Posterior cingulate gyrus (tissue), 11 donors: ENCODE measurements at places on chromosomes 12 and 14.
A peak's percentile ranks its signal among the peaks of the same experiment; 100 is the strongest.

DNA sequence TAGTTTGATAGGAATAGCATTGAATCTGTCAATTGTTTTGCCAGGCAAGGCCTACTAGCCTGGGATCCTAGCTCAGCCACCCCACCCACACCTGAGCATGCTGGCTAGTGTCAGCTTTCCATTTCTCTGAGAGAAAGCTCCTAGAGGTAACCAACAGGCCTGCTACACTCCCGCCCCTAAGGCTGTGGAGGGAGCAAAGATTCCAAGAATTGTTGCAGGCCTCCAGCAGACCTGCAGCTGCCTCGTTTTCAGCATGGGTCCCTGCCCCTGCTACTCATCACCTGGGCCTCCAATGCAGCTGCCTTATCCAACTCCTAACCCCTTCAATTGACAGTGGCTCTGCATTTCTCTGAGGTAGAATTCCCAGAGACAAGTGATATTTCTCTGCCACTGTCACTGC is 852.4 kb upstream of the MDGA2 start:
- DNase-seq = no peak

- DNase-seq = no peak
Measured at GRCh38 chr14:79111987-79112501, 941.9 kb downstream of the NRXN3 start.

GRCh38 chr12:90854136-90854689 is 100.8 kb downstream of the CCER1 start:
- DNase-seq = no peak

DNA sequence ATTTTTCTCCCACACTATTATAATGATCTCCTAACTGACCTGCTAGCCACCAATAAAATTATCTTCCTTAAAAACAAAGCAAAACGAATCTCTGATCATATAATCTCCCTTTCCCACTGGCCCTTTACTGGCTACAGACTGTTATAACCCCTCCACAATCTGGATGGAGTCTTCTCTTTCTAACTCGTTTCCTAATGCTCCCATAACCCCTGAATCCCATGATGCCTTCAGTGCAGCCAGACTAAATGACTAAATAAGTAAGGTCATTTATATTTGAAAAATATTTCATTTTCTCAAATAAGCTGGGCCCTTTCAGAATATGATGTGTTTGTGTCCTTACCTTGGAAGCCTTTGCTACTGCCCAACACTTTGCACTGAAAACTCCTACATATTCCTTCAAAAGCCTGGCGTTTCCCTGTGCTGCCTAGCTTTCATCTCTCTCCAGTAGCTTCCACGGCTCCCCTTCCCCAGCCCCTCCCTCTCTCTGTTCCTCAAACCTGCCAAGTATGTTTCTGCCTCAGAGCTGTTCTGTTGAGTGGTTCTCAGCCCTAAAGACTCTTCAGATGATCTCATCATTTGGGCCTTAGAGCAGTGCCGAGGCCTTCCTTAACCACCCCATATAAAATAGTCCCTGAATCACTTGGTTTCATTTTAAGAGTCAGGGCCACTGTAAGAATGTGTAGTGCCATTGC is 91.7 kb downstream of the MYRFL start:
- DNase-seq = no peak

DNA sequence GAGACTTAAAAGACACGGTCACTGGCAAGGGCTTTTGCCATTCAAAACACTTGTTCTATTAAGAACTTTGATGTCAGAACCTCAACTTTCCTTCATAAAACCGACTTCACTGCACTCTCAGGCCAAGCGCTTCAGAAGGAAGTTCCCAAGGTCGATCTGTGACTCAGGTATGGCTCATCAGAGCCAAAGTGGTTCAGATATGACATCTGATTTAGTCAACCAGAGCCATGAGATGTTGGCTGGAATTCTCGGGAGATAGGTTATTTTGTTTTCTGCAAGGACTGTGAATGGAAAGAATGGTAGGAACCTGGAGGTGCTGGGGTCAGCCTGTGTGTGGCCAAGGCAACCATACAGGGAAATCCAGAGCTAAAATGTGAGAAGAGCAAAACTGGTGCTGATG is 445.6 kb downstream of the GLT1D1 start:
- DNase-seq = no peak

- no peak for DNase-seq
Measured at GRCh38 chr12:108297895-108298760, 41.0 kb downstream of the CMKLR1 start.

GRCh38 chr12:92730758-92731157 is 28.0 kb downstream of the PLEKHG7 start:
- no peak for DNase-seq

GRCh38 chr14:22602862-22603261 is 4.8 kb downstream of the ABHD4 start:
- DNase-seq = no peak

- DNase-seq = peak; percentile 46
Measured at GRCh38 chr14:58331111-58331510, 32.8 kb downstream of the ARID4A start.

DNA sequence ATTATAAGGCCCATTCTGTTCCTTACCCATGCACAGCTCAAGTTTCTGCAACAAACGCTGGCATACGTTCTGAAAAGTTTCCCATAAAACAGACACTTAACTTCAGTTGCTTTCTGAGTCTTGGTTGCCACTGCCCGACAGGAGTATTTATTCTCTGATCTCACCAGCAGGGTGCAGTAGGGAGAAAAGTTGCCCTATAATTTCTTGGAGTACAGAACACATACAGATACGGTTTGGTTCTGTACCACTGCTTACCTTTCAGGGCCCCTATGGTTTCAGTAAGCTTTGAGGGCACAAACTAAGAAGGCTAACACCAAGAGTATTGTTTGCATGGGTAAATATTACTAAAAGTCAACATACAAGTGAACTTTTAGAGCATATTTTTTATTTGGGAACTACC is 77.9 kb downstream of the SPATA7 start:
- DNase-seq = no peak

- DNase-seq = no peak
Measured at GRCh38 chr14:98798099-98798498, 473.9 kb downstream of the BCL11B start.

DNA sequence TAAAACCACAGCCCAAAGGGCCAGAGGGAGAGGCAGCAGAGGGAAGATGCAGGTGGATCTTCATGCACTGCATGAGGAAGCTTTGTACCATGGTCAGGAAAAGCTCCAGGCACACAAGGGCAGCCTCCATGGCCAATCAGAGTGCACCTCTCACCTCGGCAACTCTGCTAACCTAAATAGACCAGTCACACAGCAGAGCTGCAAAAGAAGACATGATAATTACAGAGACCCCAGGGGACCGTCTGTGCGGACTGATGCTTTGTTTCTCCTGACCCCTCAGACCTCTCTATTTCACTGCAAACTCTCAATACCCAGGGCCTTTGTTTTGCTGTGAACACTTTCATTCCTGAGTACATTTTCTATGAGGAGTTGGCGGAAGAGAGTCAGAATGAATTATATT is 10.7 kb upstream of the TCL1B start:
- no peak for DNase-seq

GRCh38 chr14:69370061-69370460 is 28.0 kb downstream of the ERH start:
- DNase-seq = no peak

DNA sequence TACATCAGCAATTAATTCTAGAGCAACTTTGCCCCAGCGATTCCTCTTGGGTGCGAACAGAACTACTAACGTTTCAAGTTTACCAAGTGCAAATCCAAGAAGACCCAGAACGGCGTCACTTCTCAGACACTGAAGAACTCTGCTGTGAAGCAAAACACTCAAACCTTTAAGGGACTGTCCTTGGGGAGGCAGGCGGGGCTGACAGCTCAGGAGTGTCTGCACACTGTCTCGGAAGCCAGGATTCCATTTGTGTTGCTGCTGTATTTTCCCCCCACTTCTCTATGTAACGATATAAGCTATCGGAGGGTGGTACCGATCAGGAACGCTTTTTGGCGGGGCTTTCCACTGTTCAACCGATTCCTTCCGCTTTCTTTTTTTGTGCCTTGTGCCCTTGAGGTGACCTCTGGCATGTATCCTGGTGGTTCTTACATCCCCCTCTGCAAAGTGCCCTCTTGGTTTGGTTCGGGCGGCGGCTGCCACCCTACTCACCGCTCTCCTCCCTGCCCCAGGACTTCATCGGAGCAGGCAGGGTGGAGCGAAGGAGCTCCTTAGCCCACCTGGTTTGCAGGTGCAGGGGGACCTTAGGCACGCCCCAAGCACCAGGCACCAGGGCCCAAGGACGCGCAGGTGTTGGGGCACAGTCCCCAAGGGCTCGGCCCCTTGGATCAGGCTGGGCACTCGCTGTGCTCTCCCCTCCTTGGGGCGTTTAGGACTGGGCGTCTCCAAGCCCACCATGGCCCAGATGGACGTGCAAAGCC is 19.2 kb upstream of the MLXIP start:
- DNase-seq = no peak

DNA sequence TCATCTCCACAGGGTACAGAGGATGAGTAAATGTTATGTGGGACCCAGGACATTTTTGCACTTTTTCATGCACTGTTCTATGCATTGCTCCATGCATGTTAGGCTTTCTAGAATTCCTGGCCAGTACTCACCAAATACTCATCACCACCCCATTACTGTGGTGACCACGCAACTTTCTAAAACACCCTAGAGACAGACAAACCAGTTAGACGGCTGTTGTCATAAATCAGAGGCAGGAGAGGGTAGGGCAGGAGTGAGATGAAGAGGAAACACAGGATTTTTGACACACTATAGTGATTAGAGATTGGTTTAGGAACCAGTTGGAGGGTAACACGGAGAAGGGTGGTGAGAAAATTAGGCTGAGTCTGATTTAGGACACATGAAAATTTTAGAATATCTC is 59.3 kb downstream of the IFNG start:
- no peak for DNase-seq

- DNase-seq = no peak
Measured at GRCh38 chr14:94278731-94279130, 14.3 kb downstream of the SERPINA10 start.

DNA sequence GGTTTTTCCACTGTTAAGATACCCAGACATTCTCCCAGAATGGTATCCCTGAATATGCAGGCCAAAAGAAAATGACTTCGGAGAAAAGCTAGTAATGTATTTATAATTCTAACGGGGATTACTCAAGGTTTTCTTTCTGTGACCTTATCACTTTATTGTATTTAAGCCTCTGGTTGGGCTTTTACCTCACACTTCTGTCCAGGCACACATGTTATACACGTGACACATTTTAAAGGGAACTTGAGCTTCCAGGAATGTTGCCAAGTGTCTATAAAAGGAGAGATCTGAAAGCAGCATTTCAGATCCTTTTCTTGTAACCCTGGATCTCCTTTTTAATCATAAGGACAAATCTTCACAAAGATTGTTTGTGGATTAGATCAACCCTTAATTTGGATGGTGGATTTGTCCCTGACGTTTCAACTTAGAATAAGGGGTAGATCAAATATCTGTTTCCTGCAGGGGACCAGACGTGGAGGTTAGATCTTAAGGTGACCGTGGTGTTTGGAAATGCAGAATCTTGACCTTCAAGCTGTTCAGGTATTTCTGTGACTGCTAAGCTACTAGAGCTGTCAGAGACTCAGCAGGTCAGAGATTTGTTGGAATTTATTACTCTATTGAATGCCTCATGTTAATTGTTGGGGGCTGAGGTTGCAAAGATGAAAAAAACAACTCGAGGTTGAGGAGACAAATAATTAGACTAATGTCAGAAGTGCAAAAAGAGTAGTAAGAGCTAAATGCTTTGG is 1.5 kb downstream of the CIPC start:
- no peak for DNase-seq

DNA sequence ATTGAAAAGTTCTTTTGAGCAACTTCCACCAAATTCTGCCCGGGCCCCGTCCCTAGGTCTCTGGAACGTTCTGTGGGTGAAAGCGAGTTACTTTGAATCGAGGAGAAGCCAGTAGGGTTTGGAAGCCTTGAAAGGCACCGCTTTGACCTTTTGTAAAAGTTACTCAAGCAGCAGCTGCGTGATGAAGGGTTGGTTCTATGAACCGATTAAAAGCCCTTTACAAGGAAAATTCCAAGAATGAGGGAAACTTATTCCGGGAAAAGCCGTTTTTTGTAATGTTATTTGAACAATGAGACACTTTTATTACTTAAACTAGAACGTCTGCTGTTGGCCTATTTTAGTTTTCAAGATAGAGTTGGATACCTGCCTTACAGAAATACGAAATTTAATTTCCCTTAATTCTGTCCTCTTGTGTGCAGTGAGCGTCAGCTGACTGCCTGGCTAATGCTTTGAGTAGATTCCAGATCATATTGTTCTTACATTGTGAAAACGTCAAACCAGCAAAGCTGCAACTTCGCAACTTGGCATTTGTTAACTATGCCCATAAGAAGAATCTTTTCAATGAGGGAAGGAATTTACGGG is 906 bp downstream of the LARP4 start:
- DNase-seq = no peak

DNA sequence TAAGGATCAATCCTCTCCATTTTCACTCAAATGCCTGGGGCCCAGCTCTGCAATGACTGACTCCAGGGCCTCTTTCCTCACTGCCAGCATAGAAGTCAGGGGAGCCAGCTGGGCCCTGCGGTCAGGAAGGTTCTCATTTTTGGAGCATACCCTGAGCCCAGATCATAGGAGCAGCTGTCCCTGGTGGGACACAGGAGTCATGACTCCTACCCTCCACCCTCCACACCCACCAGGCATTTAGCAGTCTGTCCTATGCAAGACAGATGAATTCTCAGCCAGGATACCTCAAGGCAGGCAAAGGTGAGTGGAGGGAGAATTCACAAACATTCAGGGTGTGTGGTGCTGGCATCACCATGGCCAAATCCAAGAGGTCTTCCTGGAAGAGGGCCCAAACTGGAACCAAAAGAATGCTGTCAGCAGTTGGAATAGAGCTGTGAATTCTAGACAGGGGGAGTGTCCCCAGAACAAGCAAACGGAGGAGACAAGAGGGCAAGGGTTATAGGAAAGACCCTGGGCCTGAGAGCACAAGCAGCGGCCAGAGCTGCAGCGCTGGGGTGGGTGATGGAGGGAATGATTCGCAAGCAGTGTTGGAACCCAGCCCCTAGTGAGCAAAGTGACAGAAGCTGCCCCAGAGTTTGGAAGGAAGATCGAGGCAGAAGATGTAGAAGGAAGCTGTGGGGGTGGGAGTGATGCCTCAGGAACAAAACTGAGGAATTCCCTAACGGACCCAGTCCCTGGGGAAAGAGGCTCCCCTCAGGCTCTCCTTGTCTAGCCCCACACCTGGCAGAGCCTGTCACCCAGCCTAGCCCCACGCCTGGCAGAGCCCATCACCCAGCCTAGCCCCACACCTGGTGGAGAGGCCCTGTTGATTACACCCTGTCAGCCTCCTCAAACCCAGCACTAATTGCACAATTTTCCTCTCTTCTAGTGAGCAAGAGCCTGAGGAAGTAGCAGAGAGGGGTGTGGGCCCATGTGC is 4.5 kb upstream of the REM2 start:
- no peak for DNase-seq

DNA sequence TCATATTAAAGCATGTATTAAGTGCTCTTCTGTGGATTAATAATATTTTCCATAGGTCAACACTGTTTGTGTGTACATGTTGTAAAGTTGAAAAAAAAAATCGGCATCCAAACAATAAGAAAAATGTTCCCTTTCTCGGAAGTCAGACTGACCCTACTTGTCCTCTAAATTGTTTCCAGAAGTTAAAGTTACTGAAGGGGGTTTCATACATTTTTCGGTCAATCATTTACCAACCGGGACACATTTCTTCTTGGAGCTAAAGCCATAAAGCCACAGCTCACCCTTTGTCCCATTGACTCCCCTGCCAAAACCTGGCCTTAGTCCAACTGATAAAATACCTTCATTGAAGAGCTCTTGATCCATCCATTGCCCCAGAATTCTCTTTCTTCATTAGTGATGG is 230.0 kb downstream of the ANO2 start:
- DNase-seq = no peak

GRCh38 chr14:102229071-102229738 is 75.8 kb downstream of the MOK start:
- no peak for DNase-seq

GRCh38 chr14:68825729-68826128 is 32.9 kb upstream of the ZFP36L1 start:
- DNase-seq = no peak
